Fibroblast of lung (primary cell): ENCODE measurements at places on chromosomes 16 and 17. TPM values are rescaled to one million over a fixed set of nuclear protein-coding genes. Genes with fewer than 3 reads are reported as not detected.

The GALR2 gene
- total RNA-seq, result not detected in 2 replicates

GRCh38 chr16:4508806-4509205 is 29.8 kb downstream of the CDIP1 start:
- no peak for DNase-seq

The NDRG4 gene
- 1.8 and 5.1 TPM in 2 replicates for total RNA-seq

- no peak for DNase-seq
Observed at GRCh38 chr17:40058186-40058784, 4.1 kb upstream of the MED24 start.

GRCh38 chr16:26500326-26500725 is 566.4 kb upstream of the C16orf82 start:
- DNase-seq, result no peak

DNA sequence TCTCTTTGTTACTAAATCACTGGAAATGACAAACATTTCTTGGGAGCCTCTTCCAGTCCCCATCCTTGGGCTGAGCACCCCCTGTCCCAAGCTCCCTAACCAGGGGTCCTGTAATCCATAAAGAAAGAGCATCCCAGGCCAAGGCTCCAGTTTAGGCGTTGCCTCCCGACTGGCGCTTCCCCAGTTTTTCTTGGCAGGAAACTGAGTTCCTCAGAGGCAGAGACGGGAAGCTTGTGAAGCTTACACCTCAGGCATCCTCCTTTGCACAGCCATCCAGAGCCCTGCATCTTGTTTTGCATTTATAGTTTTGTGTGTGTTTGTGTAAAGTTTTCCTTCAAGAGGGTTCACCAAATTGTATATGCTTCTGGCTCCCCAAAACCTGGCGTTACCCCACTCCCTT is 7.1 kb downstream of the COPZ2 start:
- DNase-seq, result no peak

DNA sequence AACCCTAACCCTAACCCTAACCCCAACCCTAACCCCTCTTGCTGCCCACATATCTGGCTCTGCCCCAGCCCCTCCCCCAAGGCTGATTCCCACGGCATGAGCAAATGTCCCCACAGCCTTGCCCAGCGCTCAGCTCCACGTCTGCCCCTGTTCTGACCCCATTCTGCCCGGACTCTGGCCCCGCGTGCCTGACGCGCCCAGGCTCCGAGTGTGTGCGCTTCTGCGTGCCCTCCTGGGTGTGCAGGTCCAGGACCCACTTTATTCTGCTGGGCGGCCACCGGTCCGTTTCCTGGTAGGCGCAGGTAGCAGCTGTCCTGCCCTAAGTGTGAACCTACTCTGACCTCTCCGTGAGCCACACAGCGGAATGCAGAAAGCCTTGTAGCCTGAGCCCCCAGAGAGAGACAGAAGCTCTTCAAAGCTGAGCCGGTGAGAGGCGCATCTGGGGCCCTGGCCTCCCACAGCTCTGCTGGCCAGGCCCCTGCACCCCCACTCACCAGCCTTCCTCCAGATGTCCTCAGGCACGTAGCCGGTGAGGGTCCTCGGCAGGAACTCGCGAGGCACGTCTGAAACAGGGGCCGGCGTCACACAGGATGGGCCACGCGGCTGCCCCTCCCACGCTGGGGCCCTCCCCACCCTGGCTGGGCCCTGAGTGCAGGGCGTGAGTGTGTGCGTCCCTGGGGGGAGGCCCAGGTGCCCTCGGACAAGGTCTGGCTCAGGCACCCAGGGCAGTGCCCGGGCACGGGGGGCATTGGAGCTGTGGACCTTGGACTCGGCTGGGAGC is 14.0 kb upstream of the PABPN1L start:
- DNase-seq, result no peak

The ZSCAN10 gene
- total RNA-seq, result not detected in 2 replicates

GRCh38 chr17:48575673-48576478 is 2.3 kb downstream of the HOXB4 start:
- DNase-seq, result no peak

The KCNH6 gene
- not detected in 2 replicates for total RNA-seq

The GPR142 gene
- total RNA-seq, result not detected in 2 replicates

DNA sequence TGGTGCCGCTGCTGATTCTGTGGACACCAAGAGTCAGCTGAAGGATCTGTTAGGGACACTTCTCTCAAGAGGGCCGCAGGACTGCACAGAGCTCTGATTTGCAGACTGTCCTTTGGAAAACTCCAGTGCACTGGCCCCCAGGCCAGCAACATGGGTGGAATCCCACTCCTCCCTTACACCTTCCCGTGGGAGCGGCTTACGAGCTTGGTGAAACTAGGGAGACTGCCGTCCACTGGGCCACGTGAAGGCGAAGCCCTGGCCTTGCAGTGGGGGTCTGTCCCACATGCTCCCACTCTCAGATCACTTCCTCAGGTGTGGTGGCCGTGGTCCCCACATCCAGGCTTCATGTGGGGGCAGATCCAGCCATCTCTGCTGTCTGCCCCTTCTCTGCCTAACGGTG is 36.4 kb downstream of the PSME3IP1 start:
- DNase-seq, result no peak

- DNase-seq, result peak; percentile 30
Observed at GRCh38 chr17:31134576-31134975, 39.8 kb downstream of the NF1 start.

DNA sequence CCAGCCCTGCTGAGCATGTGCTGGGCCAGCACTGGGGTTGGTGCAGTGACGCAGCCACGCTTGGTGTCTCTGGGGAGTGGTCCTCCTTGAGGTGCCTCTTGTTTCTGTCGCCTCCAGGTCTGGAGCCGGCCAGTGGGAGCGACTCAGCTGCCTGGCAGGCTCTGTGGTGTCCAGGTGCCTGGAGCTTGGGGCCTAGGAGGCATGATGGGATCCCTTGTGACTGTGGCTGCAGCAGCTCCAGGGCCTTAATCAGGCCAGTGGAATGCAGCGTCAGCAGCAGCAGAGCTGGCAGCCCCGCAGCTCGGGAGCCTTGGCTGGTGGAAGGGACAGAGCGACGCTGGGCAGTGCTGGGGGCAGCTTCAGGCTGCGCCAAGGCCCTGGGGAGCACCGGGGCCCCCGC is 74.7 kb upstream of the CIBAR2 start:
- peak; percentile 84 for DNase-seq

- DNase-seq, result no peak
Observed at GRCh38 chr16:9429646-9430330, 338.3 kb downstream of the HAPSTR1 start.

The MYCBPAP gene
- total RNA-seq, result 2.3 and 3.0 TPM in 2 replicates

DNA sequence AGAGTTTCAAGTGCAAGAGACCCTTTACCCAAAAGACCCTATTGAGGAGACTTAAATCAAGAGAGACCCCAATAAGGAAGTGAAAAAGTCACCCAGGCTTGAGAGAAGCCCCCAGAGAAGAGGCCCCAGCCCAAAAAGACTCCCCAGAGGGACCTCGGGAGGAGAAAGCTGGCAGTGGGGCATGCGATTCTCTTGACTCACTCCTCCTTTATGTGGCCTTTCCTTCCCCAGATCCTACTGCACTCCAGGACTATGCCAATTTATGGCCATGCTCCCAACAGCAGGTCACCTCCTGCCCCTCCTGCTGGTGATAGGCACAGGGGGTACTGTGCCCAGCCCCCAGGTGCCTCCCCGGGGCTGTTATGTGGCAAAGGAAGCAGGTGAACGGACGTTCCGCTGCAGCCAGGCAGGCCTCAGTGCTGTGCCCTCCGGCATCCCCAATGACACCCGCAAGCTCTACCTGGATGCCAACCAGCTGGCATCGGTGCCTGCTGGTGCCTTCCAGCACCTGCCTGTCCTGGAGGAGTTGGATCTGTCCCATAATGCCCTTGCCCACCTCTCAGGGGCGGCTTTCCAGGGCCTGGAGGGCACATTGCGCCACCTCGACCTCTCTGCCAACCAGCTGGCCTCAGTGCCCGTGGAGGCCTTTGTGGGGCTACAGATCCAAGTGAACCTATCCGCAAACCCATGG is 16.3 kb downstream of the LRRC3C start:
- no peak for DNase-seq
